ENCODE measurements at places on chromosomes 7 and 10. TPM values are rescaled to one million over a fixed set of nuclear protein-coding genes. Genes with fewer than 3 reads are reported as not detected.

DNA sequence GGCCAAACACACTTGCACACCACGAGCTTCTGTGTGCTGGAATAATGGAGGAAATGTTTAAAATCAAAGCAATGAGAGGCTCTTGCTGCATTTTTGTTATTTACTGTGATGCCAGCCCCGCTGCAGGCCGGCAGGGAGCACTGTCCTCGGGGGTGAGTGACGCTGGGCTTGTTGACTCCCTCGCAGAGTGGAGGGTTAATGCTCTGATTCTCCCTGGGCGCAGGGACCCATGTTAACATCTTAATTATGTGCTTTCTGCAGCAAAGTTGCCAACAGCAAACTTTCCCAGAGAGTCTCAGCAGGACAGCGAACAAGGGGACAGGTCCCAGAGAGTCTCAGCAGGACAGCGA lies 22.9 kb downstream of the SCART1 start:
- DNase-seq, result no peak

GRCh38 chr7:760006-760405 lies 32.9 kb upstream of the PRKAR1B start:
- no peak for DNase-seq

GRCh38 chr10:91201213-91201996 lies 19.1 kb upstream of the PCGF5 start:
- DNase-seq, result no peak

Gene ACHE
- 0.49 TPM for total RNA-seq

DNA sequence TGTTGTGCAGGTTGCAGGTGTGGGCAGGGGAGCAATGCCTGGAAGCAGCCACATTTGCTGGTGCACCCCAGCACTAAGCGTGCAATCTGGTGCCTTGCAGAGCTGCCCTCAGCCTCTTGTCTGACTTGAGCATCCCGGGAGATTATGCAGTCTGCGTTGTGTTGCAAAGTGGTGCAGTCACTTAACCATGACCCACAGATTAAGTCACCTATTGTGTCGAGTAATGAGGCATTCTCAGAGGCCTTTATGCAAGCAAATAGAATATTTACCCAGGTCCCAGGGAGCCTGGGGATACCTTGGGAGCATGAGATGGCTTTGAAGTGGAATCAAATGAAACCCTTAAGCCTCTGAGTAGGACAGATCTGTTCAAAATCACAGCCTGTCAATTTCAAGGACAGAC lies 529.0 kb downstream of the TYW1 start:
- no peak for DNase-seq

- no peak for DNase-seq
These were observed 81.4 kb upstream of the GJD4 start for GRCh38 chr10:35523670-35524225.

- DNase-seq, result no peak
These were observed 569.5 kb upstream of the LRRN3 start for GRCh38 chr7:110521357-110521911.

Gene MMD2
- total RNA-seq, result not detected
